ENCODE measurements at places on chromosomes 1 and 21.

DNA sequence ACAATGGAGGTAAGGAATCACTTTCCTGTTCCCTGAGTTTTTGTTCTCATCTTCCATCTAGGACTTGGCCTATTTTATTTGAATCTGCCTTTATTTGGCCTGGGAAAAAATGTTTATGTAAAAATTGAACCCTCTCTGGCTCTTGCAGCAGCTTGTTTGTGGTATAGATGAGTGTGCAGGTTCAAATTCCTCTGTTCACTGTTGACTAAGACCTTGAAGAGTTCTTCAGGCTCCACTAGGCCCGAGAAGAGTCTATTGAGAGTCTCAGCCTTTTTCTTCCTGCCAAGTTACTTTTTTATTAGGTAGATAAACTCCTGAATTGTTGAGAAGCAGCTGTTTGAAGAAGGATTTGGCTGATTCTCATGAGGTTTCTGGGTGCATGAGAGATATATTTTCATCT is 248.8 kb upstream of the ADGRL2 start:
- no peak for DNase-seq
- H3K4me1 ChIP-seq = peaks cover 37% of the 10 kb centered on the region
- no peaks in the 10 kb centered on the region for H3K27me3 ChIP-seq
- no peak overlapping the region for H3K4me3 ChIP-seq
- no peaks in the 10 kb centered on the region for H3K36me3 ChIP-seq

GRCh38 chr1:198701250-198701649 is 62.4 kb downstream of the PTPRC start:
- H3K36me3 ChIP-seq = no peaks in the 10 kb centered on the region
- peaks cover 5% of the 10 kb centered on the region for H3K27me3 ChIP-seq
- H3K4me1 ChIP-seq = peaks cover 23% of the 10 kb centered on the region
- no peak overlapping the region for H3K4me3 ChIP-seq
- DNase-seq = no peak

GRCh38 chr1:24009406-24009805 is 29.3 kb upstream of the SRSF10 start:
- peak overlapping the region; percentile 70 for H3K27ac ChIP-seq
- DNase-seq = no peak
- peak overlapping the region; percentile 5 for H3K4me3 ChIP-seq
- H3K36me3 ChIP-seq = no peaks in the 10 kb centered on the region

DNA sequence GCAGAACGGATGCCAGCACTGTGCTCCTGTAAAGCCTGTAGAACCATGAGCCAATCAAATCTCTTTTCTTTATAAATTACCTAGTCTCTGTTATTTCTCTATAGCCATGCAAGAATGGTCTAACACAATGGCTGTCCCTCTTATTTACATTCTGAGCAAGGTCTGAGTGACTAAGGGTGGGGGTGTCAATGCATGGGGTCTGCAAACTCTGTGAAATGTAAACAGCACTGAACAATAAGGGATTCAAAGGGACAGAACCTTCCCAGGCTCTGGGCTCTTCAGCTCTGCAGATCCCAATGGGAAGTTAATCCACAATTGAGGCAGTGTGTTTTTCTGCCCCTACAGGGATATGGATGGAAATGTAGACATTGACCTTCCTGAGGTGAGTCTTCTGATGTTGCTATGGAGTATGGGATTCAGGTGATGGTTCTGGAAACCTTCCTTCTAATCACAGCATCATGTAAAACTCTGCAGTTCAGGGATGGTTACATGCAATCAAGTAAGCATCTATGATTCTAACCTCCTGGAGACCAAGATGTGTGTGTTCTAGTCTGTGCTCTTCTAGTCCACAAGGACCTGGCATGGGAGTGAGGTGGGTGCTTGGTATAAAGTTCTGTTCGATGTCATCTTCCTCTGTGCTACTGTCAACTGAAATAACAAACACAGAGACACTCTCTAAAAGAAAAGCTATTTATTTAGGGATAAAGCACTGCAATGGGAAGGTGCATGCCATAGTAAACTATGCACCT is 38.6 kb downstream of the CAPN9 start:
- no peaks in the 10 kb centered on the region for H3K27me3 ChIP-seq
- no peak for DNase-seq
- no peaks in the 10 kb centered on the region for H3K4me1 ChIP-seq
- no peak overlapping the region for H3K27ac ChIP-seq
- no peaks in the 10 kb centered on the region for H3K36me3 ChIP-seq

DNA sequence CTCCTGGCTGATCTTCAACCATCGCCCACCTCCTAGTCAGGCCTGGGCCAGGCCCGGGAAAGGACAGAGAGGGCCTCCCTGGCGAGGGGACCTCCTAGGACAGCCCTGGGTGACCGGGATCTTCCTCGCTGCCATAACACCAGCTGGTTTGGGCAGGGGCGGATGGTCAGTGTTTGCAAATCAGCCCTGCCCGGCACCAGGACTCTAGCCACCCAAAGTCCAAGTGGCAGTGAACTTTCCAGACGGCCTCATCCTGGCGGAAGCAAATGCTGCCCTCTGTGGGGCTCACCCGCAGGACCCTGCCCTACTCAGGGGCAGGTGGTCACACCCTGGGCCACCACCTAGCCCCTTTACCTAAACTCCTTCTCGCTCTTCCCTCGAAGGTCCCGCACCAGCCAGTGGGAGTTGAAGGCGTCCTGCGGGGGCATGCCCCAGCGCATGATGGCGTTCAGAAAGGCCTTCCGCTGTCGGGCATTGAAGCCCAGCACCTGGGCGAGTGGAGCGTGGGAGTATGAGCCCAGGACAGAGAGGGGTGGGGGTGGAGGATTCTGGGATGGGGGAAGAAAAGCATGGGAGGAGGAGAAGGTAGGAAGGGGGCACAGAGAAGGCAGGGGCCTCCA is 55.3 kb downstream of the CHD5 start:
- H3K36me3 ChIP-seq = no peaks in the 10 kb centered on the region
- H3K4me1 ChIP-seq = no peaks in the 10 kb centered on the region
- no peak overlapping the region for H3K4me3 ChIP-seq
- H3K27ac ChIP-seq = no peak overlapping the region
- no peak for DNase-seq

DNA sequence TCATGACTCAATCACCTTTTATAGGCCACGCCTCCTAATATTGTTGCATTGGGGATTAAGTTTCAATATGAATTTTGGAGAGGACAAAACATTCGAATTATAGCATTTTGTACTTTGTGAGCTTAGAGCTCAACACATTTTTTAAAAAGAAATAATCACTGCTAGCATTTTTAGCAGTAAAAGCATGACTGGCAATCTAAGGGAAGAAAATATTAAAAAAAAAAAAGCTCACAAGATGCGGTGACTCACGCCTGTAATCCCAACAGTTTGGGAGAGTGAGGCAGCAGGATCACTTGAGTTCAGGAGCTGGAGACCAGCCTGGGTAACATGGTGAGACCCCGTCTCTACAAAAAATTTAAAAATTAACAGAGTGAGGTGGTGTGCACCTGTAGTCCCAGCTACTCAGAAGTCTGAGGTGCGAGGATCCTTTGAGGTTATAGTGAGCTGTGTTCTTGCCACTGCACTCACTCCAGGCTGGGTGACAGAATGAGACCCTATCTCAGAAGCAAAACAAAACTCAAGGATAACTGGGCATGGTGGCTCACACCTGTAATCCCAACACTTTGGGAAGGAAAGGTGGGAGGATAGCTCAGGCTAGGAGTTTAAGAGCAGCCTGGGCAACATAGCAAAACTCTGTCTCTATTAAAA is 28.8 kb upstream of the DIPK1A start:
- H3K4me3 ChIP-seq = no peak overlapping the region
- no peak for DNase-seq
- H3K36me3 ChIP-seq = no peaks in the 10 kb centered on the region

DNA sequence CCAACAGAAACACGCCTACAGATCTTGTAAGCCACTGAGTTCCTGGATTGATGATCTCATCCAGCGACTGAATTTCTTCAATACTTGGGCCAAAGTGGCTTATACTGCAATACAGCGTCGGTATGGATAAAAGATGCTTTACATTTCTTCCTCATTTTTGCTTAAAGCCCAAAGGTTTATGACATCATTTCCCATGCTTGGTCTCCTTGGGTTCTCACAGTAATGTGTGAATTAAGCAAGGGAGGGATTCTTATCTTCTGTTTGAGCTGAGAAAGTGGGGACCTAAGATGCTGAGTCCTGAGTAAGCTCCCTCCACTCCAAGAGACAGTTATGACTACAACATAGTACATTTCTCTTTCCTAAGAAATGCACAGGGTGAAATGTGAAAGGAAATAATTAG is 39.5 kb downstream of the LBR start:
- no peak overlapping the region for H3K27ac ChIP-seq
- no peak overlapping the region for H3K4me3 ChIP-seq
- H3K36me3 ChIP-seq = no peaks in the 10 kb centered on the region
- no peaks in the 10 kb centered on the region for H3K27me3 ChIP-seq
- peaks cover 6% of the 10 kb centered on the region for H3K4me1 ChIP-seq

DNA sequence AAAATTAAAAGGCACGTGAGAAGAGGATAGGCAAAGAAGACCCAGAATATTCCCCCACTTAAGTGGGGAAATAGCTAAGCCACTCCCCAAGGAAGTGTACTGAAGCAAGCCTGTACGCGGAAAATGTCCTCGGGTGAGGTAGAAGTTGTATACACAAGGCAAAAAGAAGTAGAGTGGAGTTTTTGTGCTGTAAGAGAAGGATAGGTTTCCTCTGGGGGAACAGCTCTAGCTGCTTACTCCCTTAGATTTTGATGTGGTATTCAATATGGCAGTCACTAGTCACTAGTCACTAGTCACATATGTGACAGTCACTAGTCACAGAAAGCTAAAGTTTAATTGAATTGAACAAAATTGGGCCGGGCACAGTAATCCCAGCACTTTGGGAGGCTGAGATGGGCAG is 7.6 kb downstream of the TXNIP start:
- no peaks in the 10 kb centered on the region for H3K27me3 ChIP-seq
- DNase-seq = no peak
- peaks cover 13% of the 10 kb centered on the region for H3K36me3 ChIP-seq
- H3K27ac ChIP-seq = peak overlapping the region; percentile 84

- no peaks in the 10 kb centered on the region for H3K27me3 ChIP-seq
- no peak overlapping the region for H3K4me3 ChIP-seq
- H3K36me3 ChIP-seq = no peaks in the 10 kb centered on the region
- DNase-seq = no peak
Measured at GRCh38 chr21:43268086-43268803, 99.4 kb downstream of the CRYAA start.

DNA sequence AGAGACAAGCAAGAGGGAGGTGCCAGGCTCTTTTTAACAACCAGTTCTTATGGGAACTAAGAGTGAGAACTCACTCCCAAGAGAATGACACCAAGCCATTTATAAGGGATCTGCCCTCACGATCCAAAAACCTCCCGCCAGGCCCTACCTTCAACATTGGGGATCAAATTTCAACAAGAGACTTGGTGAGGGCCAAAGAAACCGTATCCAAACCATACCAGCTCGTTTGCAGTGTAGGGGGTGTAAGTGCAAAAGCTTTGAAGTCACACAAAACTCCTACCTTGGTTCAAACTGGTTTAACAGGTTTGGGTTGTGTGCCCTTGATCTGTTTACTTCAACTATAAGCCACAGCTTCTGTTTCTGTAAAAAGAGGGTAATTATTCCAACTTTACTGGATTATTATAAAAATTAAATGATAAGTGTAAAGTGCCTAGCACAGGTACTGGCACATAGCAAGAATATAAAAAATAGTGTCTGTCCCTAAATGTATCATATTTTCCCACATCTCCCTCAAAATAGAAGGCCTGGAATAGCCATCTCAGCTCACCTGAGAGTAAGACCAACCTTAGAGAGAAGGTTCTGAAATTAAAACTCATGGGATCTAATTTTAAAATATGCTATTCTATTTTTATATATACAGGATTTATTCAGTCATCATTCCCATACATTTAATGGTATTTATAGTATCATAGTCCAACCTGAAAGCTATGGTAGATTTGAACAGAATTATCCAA is 7.0 kb upstream of the USP25 start:
- no peaks in the 10 kb centered on the region for H3K27me3 ChIP-seq
- H3K36me3 ChIP-seq = no peaks in the 10 kb centered on the region
- H3K27ac ChIP-seq = peak overlapping the region; percentile 83
- peaks cover 5% of the 10 kb centered on the region for H3K4me1 ChIP-seq

GRCh38 chr1:209435654-209436566 is 147.6 kb upstream of the CAMK1G start:
- H3K4me1 ChIP-seq = peaks cover 36% of the 10 kb centered on the region
- peak overlapping the region; percentile 42 for H3K4me3 ChIP-seq
- DNase-seq = peak; percentile 83
- no peaks in the 10 kb centered on the region for H3K27me3 ChIP-seq

GRCh38 chr1:16960560-16961296 is 19.7 kb downstream of the MFAP2 start:
- H3K4me1 ChIP-seq = peaks cover 10% of the 10 kb centered on the region
- no peaks in the 10 kb centered on the region for H3K27me3 ChIP-seq
- peak overlapping the region; percentile 70 for H3K27ac ChIP-seq
- peak; percentile 92 for DNase-seq

- H3K27me3 ChIP-seq = peaks cover 5% of the 10 kb centered on the region
- no peak overlapping the region for H3K4me3 ChIP-seq
- peaks cover 4% of the 10 kb centered on the region for H3K36me3 ChIP-seq
- no peak overlapping the region for H3K27ac ChIP-seq
- no peak for DNase-seq
Measured at GRCh38 chr1:22224091-22224490, 81.2 kb upstream of the WNT4 start.

DNA sequence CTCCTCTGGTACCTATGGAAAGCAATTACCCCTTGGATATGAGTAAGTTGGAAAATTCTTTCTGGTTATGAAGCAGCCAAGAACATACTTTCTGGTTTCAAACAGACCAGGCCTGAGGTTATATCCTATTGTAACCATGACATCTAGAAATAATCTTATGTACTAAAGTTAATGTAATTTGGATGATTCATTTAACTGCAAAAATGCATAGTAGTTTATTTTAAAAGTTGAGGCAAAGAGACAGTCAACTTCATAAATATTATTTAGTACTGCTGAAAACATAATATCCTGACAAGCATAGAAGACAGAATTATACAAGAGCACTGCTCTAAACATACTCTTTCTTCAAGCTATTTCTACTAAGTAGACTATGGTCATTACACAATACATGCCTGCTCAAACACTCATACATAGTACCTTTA is 25.5 kb downstream of the ODF2L start:
- H3K4me1 ChIP-seq = no peaks in the 10 kb centered on the region
- no peaks in the 10 kb centered on the region for H3K27me3 ChIP-seq
- peaks cover 25% of the 10 kb centered on the region for H3K36me3 ChIP-seq

GRCh38 chr1:47584249-47584648 is 146.4 kb downstream of the FOXD2 start:
- peaks cover 17% of the 10 kb centered on the region for H3K4me1 ChIP-seq
- no peak overlapping the region for H3K4me3 ChIP-seq
- peak; percentile 36 for DNase-seq
- peaks cover 29% of the 10 kb centered on the region for H3K27me3 ChIP-seq

GRCh38 chr1:205381305-205381704 is 24.6 kb upstream of the KLHDC8A start:
- no peaks in the 10 kb centered on the region for H3K36me3 ChIP-seq
- no peak for DNase-seq
- no peak overlapping the region for H3K4me3 ChIP-seq
- H3K27me3 ChIP-seq = peaks cover 4% of the 10 kb centered on the region

GRCh38 chr1:39657402-39657801 is 14.5 kb downstream of the NT5C1A start:
- no peaks in the 10 kb centered on the region for H3K36me3 ChIP-seq
- peaks cover 5% of the 10 kb centered on the region for H3K4me1 ChIP-seq
- DNase-seq = no peak
- no peak overlapping the region for H3K4me3 ChIP-seq
